ENCODE measurements at places on chromosomes 6 and 20.

DNA sequence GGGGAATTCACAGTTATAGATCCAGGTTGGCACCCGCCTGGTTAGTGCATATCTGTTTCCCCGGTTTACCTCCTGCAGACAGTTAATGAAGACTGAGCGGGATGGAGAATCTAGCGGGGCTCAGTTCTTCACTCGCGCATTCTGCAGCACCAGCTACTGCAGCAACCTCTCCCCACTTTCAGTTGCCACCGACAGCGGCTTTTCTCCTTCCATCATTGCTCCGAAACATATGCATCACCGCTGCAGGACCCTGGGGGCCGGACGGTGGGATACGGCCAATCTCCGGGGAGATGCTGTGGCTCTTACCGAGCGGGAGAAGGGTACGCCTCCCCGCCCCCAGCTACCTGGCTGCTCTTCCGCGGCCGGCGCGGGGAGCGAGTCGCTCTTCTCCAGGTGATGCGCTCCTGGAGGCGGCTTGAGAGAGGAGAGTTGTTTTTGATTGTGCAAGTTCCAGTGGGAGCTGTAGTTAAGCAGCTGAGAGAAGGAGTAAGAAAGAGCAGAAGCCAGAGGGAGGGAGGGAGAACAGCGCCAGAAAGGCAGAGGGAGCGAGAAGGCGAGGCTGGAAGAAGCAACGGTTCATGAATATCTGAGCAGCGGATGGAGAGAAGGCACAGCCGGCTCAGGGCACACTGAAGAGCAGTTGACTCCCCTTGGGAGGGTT is at the start of gene SGK1:
TSS of gene SGK1 (minus strand) at position 642 of the 661 bp plus-strand sequence. CDS start 652 bp downstream, outside the sequence.
- no peak for DNase-seq

GRCh38 chr6:108798670-108799353 is 49.4 kb upstream of the ARMC2 start:
- DNase-seq: peak; percentile 25

GRCh38 chr20:31841928-31842327 is 3.5 kb downstream of the FOXS1 start:
- DNase-seq: no peak

GRCh38 chr6:109493865-109494264 is 10.8 kb upstream of the ZBTB24 start:
- DNase-seq: no peak

DNA sequence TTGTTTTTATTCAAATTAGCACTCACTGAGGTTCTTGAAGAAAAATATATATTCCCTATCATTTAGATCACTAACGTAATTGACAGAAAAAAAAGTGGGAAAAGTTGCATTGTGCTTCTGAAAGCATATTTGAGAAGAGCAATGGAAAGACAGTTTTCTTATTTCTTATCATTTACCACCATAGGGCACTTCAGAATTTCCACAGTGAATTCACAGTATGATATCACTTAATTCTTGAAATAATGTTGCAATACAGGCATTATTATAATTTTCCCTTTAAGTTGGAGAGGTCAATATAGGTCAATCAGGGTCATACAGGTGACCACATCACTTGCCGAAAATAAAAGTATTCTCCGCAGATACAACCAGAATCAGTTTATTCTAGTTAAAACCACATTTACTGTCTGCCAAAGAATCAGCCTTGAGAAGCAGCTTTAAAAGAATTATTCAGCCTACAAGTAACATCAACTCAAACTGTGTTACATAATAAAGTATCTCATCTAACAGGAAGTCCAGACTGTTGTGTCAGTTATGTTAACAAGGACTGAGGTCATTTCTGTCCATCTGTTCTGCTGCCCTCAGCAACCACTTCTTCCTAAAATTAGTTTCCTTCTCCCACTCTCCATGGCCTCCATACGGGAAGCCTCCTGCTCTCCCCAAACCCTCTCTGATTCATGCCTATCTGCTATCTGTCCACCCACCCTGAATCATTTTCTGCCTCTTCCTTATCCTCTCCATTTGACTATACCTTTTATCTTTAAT is 121.2 kb downstream of the SIM1 start:
- DNase-seq: no peak

DNA sequence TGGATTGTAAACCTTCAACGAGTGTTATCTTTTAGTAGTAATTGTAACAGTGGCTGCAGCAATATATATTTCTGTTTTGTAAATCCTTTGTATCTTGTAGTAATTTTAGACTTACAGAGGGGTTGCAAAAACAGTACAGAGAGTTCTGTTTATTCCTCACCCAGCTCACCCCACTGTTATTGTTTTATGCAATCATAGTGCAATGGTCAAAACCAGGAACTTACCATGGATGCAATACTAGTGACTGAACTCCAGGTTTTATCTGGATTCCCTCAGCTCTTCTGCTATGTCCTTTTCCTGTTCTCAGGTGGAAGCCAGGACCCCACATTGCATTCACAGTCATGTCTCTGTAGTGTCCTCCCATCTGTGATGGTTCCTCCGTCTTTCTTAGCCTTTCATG is 42.5 kb upstream of the NKX2-2 start:
- DNase-seq: no peak

DNA sequence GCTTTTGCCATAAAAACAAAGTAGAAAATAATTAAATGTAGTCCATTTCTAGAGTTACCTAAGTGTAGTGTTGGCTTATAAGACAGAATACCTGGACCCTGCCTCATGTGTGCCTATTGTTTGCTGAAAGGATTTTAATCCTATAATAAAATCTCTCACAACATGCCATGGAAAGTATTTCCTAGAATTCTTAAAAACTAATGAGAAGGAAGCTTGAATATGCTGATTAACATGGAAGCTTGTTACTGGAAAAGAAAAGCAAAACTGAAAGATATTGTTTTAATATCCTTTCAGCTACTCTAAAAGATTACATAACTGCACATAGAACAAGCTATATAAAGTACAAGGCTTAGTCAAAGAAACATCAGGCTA is 18.0 kb upstream of the FAM135A start:
- DNase-seq: no peak

DNA sequence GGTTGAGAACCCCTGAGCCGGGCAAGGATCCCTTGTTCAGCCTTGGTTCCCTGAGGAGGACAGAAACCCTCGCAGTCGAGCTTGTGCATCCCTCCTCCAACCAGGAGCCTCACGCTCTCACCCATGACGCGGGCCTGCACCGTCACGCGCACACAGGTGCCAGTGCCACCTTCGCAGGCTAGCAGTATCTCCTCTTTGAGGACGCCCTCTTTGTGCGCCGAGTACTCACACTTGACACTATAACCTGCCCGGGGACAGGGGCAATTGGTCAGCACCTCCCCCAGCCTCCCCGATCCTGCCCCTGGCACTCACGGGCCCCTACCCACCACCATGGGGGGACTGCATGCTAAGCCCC is 13.3 kb downstream of the ADISSP start:
- no peak for DNase-seq

DNA sequence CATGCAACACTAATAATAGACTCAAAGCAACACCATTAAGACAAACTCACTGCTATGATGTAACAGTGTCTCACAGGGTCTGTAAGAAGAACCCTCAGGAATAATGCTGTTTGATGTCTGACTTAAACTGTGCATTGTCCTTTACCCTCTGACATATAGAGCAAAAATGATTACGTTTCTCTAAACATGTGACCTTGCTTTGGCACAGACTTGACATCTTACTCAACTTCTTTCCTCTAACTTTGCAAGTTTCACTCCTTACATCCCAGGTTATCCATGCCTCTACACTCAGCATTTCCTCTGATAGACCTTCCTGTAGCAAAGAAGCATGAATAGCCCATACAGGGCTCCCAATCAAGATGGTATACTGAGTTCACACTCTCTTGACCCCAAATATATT is 252.7 kb downstream of the UST start:
- no peak for DNase-seq

DNA sequence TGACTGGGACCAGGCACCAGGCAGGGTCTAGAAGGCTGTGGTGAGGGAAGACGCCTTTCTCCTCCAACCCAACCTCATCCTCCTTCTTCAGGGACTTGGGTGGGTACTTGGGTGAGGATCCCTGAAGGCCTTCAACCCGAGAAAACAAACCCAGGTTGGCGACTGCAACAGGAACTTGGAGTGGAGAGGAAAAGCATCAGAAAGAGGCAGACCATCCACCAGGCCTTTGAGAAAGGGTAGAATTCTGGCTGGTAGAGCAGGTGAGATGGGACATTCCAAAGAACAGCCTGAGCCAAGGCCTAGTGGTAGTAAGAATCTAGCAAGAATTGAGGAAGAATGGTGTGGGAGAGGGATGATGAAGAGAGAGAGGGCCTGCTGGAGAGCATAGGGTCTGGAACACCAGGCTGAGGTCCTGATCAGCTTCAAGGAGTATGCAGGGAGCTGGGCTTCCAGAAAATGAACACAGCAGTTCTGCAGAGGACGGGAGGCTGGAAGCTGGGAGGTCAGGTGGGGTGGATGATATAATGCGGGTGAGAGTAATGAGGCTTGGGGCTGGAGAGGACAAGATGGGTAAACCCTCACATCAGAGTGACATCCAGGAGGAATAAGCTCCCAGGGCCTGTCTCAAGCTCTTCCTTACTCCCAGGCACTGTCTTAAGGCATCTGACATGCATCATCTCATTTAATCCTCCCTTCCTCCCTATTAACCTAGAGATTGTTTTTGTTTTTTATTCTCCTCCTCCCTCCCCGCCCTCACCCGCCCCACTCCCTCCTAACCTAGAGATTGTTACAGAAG is 45.2 kb upstream of the TTPAL start:
- no peak for DNase-seq

GRCh38 chr6:166615059-166615770 is 11.8 kb downstream of the RPS6KA2 start:
- DNase-seq: no peak

- DNase-seq: no peak
These were observed 98.1 kb downstream of the ZNF217 start for GRCh38 chr20:53495398-53496092.

GRCh38 chr6:125201961-125202729 is 48.6 kb downstream of the TPD52L1 start:
- DNase-seq: no peak

DNA sequence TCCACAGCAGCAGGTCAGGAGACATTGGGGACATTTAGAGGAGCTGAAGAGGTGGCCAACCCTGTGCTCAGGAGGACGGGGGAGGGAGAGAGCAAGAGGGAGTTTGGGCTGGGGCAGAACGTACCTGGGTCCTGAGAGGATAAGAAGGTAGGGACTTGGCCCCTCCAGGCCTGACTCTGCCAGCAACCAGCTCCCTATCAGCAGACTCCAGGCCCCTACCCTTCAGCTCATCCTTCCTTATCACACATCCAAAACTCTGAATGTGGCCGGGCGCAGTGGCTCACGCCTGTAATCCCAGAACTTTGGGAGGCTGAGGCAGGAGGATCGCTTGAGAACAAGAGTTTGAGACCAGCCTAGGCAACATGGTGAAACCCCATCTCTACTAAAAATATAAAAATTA is 5.0 kb downstream of the STMN3 start:
- no peak for DNase-seq

GRCh38 chr6:3303795-3304411 is 45.2 kb downstream of the PSMG4 start:
- DNase-seq: no peak

- DNase-seq: no peak
These were observed 10.6 kb downstream of the TCF21 start for GRCh38 chr6:133899556-133899955.

DNA sequence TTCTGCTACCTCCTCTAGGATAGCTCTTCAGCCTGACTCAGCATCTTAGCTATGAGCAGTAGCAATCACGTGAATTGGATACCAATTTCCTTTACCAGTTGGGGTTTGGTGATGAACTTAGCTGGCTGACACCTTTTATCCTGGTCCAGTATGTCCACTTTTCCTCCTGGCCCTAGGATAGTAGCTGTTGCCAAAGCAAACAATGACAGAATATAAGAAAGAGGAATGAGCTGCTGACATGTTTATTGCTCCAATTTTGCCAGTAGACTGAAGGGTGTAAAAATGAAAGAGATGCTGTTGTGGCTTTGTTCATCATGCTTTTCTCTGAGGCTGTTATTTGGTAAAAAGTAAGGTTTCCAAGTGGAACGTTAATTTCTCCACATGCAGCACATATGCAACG is 168.3 kb upstream of the JAG1 start:
- DNase-seq: no peak

- no peak for DNase-seq
These were observed 43.3 kb upstream of the SCGN start for GRCh38 chr6:25608558-25609174.

DNA sequence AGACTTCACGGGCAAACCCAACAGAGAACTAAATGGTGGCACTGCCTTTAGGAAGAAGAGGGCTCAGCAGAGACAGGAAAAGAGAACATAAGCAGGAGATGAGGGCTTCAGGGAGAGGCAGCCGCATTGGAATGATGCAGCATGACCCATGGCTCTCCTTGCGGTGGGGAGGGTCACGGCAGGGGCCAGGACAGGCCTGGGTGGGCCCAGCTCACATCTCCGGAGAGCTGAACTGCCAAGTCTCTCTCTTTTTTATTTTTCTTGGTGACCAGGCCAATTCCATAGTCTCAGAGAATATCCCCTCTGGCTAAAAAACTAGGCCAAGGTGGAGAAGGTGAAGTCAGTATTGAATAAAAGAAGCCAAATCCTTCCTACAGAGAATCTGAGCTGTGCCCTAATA is 77.5 kb upstream of the TRAF3IP2 start:
- no peak for DNase-seq

DNA sequence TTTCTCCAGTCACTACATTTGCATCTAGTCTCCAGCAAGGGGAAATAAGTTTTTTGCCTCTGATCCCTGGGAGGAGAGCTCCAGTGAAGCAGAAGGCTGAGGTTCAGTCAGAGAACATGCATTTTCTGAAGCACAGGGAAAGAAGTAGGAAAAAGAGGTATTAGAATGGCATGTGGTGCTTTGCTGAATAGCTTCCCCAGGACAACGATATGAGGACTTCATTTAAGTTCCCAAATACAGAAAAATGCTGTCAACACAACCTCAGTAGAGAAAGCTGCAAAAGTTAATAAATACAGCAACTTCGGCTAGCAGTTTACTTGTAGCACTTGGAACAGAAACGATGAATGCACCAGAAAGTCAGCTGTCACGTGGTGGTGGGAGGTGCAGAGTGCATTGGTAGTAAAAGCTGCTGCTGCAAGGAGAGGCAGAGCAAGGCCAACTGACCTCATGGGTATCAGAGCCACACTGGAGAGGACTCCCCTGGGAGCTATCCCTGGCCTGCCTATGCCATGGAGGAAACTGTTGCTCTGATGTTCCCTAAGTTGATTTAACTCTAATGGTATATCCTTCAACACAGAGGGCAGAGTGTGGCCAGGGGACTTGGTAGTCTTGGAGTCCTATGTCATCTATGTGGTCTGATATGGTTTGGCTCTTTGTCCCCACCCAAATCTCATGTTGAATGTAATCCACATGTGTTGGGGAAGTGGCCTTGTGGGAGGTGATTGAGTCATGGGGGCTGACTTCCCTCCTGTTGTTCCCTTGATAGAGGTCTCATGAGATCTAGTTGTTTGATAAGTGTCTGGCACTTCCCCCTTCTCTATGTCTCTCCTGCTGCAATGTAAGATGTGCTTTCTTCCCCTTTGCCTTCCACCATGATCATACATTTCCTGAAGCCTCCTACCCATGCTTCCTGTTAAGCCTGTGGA is 85.9 kb downstream of the ADTRP start:
- no peak for DNase-seq
